Kidney capillary endothelial cell (primary cell): ENCODE measurements at places on chromosomes 4 and X.

- DNase-seq, result no peak
These were observed 969.5 kb upstream of the NDST4 start for GRCh38 chr4:116082808-116083366.

GRCh38 chr4:169266661-169267060 is 4.1 kb downstream of the SH3RF1 start:
- DNase-seq, result no peak

DNA sequence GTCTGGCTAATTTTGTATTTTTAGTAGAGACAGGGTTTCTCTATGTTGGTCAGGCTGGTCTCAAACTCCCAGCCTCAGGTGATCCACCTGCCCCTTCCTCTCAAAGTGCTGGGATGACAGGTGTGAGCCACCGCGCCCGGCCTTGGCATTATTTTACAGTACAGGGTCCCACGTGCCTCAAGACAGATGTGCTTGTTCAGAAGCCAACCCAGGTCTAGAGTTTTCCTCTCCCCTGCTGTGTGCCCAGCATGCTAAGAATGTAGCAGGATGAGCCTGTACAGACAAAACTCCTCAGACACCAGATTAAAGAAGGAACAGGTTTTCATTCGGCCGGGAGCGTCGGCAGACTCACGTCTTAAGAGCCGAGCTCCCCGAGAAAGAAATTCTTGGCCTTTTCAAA is 42.2 kb downstream of the CRLF2 start:
- no peak for DNase-seq

DNA sequence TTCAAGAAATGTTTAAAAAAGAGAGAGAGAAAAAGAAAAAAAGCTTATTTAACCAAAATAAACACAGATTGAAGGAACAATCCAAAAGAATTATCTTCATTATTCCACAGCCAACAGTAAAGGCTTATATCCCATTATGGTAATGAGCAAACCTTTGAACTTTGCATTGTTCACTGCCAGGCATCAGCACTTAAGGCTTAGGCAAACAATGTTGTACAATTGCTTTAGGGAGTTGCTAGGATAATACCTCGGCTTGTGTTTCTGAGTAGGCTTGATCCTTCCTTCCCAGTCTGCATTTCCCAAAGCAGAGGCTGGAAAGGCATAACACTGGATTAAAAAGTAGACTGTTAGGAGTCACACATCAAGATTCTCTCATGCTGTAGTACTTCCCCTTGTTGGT is 352.7 kb upstream of the IGFBP7 start:
- DNase-seq, result no peak

- DNase-seq, result no peak
These were observed 31.7 kb downstream of the RBBP7 start for GRCh38 chrX:16838202-16839066.

- no peak for DNase-seq
These were observed 71.8 kb downstream of the C4orf33 start for GRCh38 chr4:129167640-129168260.

GRCh38 chrX:19064175-19064574 is 58.1 kb downstream of the ADGRG2 start:
- no peak for DNase-seq

GRCh38 chrX:13518126-13518525 is 51.3 kb upstream of the EGFL6 start:
- DNase-seq, result no peak

DNA sequence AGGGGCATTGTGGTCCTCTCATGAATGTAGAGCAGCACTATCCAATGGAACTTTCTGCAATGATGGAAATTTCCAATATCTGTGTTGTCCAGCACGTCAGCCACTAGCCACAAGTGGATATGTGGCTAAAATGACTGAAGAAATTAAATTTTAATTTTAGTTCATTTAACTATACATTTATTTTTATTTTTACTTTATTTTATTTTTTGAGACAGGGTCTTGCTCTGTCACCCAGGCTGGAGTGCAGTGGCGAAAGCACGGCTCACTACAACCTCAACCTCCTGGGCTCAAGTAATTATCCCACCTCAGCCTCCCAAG is 13.3 kb upstream of the RBBP7 start:
- DNase-seq, result no peak

GRCh38 chrX:147550217-147550616 is 361.5 kb upstream of the FMR1 start:
- no peak for DNase-seq

DNA sequence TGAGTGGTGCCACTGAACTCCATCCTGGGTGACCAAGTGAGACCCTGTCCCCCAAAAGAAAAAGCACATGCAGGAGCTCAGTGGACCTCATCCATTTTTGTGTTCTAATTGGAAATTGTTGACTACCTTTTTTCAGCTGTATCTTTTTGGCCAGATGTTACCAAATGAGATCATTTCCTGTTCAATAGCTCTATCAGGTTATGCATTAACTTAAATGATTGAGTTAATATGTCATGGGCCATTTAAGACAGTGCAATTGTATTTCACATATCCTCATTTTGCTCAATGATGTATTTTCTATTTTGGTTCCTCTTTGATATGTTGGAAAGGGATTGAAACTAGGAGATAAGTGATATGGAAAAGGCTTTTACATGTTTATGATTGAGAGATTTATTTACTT is 26.2 kb upstream of the RHOH start:
- no peak for DNase-seq

DNA sequence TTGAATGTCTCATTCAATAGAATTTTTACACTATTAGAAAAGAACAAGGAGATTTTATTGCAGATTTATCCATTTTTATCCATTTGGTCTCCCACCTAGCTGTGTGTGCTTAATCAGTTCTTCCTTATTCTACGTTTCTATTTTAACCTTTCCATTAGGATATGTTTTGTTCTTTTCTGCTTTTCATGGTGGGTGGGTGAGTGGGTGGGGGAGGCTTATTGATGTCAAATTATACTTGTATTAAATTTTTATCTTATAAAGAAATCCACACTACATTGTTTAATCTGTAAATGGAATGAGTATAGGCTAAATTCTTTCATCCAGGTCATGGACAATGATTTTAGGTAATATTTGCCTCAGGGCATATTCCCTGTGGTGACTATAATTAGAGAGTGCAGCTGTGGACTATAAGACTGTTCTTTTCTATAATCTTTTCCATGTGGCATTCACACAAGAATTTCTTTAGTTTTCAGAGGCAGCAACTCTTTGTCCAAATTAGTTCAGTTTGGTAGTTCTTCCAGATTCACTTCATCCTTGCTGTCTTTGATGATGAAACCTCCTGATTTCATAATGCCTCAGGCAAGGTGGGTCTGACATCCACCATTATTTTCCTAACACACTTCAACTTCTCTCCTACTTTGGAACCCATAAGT is 2451.8 kb downstream of the PCDH7 start:
- no peak for DNase-seq

DNA sequence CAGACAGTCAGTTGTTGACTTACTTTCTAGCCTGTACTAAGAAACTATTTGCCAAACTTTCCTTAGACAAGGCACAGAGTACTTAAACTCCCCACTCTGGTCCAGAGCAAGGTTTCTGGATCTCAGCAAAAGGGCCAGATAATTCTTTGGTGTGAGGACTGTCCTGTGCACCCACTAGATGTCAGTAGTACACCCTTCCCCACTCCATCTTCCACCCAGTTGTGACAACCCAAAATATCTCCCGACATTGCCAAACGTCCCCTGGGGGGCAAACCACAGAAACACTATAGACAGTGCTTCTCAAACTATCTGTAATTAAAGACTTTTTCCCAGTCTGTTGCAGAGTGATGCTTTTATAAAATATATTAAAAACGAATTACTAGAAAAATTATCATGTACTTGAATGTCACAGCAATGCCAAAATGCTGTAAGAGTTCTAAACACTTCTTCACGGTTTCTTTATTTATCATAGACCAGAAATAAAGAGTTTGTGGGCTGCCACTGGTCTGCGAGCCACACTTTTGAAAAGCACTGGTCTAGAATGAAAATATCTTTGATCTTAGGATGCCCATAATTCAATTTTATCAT is 203.5 kb downstream of the PRDM5 start:
- DNase-seq, result no peak

DNA sequence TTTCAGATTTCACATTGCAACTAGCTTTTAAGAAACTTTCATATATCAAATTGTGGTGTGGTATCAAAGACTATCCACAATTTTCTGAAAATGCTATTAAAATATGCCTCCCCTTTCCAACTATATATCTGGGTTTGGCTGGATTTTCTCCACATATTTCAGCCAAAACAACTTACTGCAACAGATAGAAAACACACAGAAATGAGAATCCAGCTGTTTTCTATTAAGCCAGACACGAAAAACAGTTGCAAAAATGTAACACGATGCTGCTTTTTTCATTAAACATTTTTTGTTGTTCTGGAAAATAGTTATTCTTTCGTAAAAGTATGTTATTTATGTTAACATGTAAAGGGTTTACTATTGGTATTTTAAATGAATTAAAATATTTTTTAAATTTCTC is 33.1 kb downstream of the DCTD start:
- no peak for DNase-seq

DNA sequence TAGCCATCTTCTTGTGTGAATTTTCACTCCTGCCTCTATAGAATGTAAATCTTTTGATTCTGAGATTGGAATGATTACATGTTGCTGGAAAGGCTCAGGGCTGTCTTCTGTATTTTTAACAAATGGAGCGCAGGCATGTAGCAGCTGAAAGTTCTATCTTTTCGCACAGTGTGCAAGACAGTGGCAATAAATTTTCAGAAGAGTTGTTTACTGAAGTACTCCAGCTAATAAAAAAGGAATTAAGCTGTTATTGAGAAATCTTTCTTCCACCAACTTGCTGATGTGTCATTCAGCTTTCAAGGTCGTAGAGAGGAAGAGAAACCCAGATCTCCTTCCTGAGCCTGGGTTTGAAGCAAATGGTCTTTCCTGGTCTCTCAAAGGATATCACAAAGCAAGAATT is 122.0 kb upstream of the PUDP start:
- no peak for DNase-seq

- no peak for DNase-seq
These were observed 103.5 kb upstream of the VEGFC start for GRCh38 chr4:176896211-176896610.

DNA sequence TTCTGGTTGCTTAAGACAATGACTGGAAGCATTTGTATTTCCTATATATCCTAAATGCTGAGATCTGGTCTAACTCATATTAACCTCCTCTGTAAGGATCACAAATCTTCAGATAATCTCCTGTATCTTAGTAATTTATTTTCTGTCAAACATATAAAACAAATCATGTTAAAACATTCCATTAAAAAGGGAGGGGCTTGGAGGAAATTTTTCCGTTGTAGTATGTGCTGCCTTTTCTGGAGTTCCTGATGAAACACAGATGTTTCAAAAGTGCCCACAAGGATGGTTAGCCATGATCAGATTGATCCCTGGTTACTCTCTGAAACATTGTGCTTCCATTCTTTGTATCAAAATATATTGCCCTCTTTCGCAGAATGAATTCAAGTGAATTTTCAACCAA is 182.1 kb downstream of the TENM3 start:
- DNase-seq, result no peak

DNA sequence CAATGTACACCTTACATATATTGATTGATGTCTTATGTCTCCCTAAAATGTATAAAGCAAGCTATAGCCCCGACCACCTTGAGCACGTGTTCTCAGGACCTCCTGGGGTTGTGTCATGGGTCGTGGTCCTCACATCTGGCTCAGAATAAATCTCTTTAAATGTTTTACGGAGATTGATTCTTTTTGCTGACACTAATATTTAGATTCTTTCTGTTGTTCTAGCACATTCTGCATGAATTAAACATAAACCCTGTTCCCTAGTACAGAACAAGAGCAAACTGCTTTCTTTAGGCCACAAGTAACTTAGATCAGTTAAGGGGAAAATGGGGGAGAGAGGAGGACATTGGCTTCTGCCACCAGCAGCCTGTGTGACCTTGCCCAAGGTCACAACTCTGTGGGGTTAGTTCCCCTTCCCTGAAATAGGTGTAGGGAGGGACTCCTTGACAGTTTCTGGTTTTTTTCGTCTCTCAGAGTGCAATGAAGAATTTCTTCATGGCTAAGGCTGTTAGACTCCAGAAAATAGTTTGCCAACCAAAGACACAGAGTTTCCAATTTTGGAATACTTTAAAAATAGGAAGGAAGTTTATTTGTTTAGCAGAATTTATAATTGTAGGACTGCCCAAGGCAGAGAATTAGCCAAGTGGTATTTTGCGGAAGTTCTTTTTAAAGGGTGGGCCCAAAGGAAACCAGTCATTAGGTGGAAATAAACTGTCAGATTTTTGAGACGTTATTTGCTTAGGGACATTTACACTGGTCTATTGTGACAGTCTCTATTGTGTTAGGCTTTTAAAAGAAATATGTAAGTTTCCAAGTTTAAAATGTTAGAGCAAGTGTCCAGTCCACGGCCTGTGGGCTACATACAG is 29.4 kb downstream of the PTTG2 start:
- DNase-seq, result peak; percentile 45

DNA sequence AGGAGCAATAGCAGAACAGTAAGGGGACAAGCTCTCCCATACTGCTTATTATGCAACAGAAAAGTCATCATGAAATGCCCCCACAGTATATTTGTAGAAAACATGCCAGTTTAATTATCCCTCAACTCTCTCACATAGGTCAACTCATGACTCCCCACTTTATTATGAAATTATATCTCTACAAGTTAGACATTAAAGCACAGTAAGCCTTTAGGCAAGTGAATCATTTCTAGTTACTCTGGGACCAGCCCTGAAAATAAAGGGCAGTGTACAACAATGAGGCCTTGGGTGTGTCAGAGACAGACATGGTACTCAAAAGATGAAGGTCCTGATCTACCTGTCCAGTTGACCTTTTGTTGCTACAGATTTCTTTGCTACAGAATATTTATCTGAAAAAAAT is 191.9 kb downstream of the FBXW7 start:
- DNase-seq, result no peak

DNA sequence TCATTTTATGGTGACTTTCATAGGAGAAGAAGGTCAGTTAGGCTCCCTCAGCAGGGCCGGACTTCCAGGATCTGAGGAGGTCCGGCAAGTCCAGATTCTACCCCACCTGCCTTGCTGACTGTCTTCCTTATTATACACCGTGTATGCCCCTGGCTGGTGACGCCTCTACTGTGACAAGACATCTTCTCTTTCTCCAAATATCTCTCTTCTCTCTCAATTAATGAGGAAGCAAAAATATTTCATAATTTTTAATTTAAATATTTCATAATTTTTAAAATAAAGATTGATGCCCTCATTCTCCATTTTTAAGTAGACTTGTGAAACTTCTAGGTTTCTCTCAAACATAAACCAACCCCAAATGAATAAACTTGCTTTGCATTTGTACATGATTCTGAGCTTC is 202.5 kb downstream of the NSUN7 start:
- no peak for DNase-seq

GRCh38 chr4:119971431-119972084 is 95.1 kb downstream of the MAD2L1 start:
- DNase-seq, result no peak
